ENCODE measurements at places on chromosomes 2 and 18. TPM values are rescaled to one million over a fixed set of nuclear protein-coding genes. Genes with fewer than 3 reads are reported as not detected.

- peak; percentile 58 for DNase-seq
These were observed 94.3 kb downstream of the NFATC1 start for GRCh38 chr18:79489899-79490625.

GRCh38 chr2:201788371-201788770 is 7.6 kb upstream of the ALS2 start:
- no peak for DNase-seq

Gene CFAP65
- polyA plus RNA-seq, result not detected

Gene DUSP2
- 47.6 TPM for polyA plus RNA-seq

Gene NAT8
- 0.19 TPM for polyA plus RNA-seq

All from spleen (tissue), 13 donors.